ENCODE measurements at places on chromosomes 3 and 15.

DNA sequence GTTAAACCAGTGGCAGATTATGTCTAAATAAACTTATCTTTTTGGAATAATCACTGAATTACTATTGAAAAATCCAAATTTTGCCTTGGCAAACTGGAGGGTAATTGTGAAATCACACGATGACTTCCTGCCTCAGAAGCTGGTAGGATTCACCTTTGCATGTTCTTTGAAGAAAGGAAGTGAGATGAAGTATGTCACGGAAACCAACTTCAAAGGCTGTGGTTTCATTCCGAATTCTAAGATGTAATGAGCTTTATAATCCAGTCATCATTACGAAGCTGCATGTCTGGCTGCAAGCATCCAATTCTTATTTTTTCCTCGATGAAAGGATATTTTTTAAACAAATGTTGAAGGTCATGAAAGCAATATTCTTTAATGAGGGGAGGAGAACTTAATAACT is 15.0 kb upstream of the ZBED2 start:
- DNase-seq = no peak

- DNase-seq = no peak
Observed at GRCh38 chr15:36498401-36498800, 81.0 kb upstream of the CDIN1 start.

DNA sequence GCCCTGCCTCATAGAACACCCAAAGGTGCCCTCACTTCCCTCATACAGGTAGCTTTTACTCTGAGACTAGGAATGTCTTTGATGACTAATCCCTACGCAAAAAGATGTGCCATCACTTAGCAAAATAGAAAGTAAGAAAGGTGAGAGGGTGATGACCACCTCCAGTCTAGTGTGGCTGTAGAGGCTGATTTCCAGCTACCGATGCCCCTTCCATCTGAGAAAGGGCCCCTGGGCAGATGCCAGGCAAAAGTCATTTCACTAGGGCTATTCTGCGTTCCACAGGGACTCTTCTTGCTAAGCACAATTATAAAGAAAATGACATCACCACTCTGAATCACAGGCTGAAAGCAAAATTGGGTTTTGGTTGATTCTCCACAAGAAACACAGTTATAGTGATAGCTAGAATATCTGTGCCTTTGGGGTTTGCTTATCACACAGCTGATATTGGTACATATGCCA is 77.4 kb downstream of the RBPMS2 start:
- no peak for DNase-seq

DNA sequence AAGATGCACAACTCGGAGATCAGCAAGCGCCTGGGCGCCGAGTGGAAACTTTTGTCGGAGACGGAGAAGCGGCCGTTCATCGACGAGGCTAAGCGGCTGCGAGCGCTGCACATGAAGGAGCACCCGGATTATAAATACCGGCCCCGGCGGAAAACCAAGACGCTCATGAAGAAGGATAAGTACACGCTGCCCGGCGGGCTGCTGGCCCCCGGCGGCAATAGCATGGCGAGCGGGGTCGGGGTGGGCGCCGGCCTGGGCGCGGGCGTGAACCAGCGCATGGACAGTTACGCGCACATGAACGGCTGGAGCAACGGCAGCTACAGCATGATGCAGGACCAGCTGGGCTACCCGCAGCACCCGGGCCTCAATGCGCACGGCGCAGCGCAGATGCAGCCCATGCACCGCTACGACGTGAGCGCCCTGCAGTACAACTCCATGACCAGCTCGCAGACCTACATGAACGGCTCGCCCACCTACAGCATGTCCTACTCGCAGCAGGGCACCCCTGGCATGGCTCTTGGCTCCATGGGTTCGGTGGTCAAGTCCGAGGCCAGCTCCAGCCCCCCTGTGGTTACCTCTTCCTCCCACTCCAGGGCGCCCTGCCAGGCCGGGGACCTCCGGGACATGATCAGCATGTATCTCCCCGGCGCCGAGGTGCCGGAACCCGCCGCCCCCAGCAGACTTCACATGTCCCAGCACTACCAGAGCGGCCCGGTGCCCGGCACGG is 991 bp downstream of the SOX2 start:
- no peak for DNase-seq

- DNase-seq = no peak
Observed at GRCh38 chr3:197889204-197889930, 60.6 kb upstream of the RPL35A start.

Measured in cerebellar nuclear complex (tissue), 1 donor.